ENCODE measurements at places on chromosomes 1 and 21.

GRCh38 chr1:51019811-51020210 lies 49.8 kb downstream of the CDKN2C start:
- no peak for DNase-seq

DNA sequence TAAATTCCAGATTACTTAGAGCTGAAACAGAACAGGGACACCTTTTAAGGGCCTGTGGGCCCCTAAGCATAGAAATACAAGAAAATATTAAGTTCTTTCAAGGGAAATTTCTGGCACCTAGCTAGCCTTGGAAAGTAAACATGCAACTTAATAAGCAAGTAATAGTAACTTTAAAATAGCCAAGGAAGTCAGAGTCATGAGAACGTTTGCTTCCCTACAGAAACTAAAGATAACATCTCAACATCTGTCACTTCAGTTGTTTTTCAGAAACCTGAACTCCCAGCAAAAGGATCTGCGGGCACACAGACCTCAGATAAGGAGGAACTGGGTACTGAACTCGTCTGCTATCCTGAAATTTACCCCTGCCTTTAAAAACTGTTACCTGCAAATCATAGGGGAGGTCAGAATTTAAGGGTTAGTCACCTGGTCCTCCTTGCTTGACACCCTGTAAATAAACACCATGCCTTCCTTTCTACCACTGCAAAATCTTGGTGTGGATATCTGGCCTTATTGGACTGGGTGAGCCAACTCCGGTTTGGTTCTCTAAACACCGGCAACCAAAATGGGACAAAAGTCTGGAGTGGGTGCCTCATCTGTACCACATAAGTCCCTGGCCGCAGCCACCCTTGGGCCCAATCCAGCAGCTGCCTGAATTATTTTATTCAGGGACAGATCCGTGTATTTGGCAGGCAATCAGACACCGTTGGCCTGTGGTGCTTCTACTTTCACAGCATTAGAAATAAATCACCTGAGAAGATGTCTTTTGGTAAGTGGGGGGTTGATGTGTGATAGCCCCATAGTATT lies 27.9 kb downstream of the NRDC start:
- DNase-seq, result no peak

GRCh38 chr1:47724432-47724999 lies 272.7 kb downstream of the TRABD2B start:
- DNase-seq, result no peak

DNA sequence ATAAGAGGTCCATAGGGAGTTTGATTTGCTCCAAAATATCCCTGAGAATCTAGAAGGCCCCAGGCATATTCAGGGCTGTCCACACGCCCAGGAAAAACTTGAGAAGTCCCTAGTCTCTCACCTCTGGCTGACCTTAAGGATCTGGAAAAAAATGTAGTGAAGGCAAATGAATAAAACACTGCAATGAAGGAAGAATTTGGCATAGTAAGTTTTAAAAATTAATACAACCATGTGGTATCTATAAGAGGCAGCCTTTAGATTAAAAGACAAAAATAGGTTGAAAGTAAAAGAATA lies 91.3 kb downstream of the COLGALT2 start:
- no peak for DNase-seq

DNA sequence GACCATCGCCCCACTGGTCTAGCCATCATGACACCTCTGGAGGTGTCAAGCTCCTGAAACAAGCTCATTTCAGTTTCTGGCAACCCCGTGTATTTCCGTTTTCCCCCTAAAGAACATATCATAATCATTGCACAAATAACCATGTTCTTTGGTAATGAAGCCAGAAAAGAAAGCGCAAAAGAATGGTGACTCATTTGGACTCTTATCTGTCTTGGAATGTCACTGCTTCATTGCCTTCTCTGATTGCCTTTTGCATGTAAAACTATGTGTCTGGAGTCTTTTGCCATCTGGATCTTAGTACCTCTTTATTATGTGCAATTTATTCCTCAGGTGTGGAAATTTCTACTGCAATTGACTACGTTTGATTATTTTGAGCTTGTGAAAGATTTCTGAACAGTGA lies 110.5 kb downstream of the COLGALT2 start:
- no peak for DNase-seq

DNA sequence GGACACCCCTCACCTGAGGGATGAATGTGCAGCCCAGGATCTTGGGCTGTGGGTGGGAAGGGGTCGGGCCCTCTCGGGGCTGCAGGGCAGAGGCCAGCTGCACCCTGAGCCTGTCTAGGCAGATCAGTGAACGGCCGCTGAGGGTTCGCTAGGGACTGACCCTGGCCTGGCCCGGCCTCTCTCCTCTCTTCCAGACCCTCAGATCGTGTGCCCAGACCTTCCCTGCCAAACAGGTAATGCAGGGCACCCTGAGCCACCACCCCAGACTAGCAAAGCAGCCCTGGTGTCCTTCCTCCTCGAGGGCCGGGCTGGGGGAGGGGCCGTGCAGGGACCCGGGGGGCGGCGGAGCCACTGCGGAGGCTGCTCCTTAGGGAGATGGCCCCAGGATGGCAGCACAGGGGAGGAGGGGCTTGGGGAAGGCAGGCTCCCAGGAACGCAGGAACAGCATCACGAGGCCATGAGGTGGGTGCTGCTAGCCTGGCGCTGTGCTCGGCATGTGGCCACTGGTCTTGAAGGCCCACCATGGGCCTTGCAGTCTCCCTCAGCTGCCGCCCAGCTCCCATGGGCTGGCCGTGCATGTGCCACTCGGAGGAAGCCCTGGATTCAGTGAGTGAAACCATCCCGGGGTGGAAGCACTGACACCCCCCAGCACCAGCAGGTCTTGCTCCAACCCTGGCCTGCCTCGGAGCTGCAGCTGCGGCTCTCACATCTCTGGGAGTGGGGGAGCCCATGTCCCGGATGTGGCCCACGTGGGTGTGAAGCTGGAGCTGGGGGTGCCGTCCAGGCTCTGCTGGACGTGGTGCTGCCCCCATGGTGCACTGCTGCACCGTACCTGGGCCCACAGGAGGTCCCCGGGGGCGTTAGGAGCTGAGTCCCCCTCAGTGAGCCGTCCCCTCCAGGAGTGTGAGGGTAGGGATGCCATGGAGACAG lies 28.7 kb downstream of the COL6A2 start:
- DNase-seq, result no peak

DNA sequence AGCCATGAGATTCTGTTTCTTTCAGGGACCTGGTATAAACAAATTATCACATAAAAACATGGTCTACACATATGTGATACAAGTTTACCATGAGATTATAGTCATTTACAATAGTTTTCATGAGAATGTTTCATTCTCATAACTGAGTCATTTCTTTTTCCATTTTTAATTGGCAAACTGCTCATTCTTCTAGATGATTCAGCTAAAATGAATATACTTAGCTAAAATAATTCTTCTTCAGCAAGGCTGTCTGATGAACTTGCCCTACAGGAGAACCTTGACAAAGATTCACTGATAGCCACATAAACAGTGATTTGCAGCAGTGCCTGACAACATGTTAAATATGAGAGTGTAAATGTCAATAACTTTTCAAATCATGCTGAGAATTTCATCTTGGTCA lies 253.2 kb downstream of the FMN2 start:
- DNase-seq, result no peak

DNA sequence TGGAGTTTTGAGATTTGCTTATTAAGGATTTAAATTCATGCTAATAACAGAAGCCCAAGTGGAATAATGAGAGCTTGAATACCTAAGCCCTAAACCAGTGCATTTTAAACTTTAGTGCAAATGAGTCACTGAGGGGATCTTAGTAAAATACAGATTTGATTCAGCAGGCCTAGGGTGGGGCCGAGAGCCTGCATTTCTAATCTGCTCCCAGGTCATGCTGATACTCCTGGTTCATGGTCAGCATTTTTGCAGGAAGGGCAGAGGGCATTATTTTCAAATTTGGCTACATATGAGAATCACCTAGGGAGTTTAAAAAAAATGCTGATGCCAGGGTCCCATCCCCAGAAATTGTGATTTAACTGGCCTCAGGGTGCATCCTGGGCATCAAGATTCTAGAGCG lies 39.3 kb downstream of the DNTTIP2 start:
- DNase-seq, result no peak

GRCh38 chr1:232579466-232579865 lies 50.5 kb downstream of the SIPA1L2 start:
- DNase-seq, result no peak

- DNase-seq, result no peak
These were observed 5.8 kb downstream of the LAMC2 start for GRCh38 chr1:183191833-183192232.

DNA sequence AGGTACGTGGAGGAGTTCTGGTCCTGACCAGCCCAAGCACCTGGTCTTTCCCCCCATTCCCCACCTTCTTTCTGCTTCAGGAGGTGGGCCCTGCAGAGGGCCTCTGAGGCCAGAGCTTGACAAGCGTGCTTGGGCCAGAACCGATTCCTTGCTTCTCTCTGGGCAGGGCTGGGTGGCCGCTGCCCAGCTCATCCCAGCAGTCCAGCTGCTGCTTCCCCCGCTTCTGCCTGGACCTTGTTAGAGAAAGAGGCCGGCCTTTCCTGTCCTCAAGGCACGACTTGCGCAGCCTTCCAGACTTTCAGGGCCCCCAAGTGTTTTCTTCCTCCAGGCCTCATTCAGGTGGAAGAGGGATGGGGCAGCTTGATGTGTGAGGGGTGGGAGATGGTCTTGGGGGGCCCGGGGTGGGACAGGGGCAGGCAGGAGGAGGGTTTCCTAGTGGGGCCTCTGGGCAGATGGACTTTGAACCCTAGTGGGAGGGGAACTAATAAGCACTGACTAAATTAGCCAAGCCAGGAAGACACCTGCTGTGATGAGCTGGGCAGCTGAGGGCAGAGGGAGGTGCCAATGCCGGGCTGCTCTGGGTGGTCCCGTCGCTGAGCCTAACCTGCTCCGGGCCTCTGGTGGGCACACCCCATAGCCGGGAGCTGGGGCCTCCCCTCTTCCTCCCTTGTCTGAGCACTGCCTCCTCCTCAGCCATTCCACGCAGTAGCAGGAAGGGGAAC lies 36.5 kb downstream of the ARHGEF10L start:
- no peak for DNase-seq

DNA sequence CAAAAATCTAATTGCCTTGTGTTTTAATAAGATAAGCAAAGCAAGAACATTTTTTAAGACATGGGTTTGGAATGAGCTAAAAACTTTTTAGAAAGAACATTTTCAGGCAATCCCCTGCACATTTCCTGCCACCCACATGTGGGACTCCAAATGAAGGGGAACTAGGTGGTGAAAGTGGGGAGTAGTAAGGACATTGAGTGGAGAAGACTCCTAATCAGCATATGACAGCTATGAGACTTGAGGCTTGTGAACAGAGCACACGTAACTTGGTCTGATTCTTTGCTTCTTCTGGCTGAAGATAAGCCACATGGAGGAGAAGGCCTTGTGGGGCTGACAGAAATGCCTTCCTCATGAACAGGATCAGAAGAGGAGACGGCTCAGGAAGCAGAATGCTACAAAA lies 50.3 kb downstream of the FCER1A start:
- DNase-seq, result no peak

DNA sequence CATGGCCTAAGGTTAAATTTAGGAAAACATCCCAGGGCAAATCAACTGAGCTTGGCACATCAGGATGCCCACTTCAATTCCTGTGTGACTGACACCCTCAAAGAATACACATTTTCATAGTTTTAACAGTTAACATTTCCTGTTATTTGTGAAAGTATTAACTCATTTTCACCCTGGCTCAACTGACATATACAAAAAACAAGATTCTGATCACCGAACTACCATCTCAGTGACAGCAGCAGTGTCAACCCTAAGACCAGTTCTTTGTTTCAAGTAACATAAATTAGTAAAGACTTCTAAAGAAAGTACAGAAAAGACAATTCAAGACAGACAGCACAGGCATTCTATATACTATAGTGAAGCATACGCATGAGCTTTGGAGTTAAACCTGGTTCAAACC lies 69.0 kb upstream of the SDC3 start:
- DNase-seq, result no peak

DNA sequence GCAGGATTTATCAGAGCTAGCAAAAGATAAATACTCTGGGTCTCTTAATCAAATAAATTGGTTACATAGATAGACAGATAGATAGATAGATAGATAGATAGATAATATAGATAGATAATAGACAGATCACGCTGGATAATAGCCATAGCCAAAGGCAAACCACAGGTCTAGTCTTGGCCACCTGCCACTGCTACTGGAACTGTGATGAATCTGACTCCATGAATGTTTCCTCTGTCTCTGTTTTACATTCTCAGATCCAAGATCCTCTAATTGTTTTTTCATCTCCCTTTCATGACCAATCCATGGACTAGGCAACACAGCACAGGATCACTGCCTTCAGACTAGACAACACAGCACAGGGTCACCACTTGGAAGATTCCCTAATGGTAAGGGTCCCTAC lies 444.7 kb upstream of the NFIA start:
- no peak for DNase-seq

DNA sequence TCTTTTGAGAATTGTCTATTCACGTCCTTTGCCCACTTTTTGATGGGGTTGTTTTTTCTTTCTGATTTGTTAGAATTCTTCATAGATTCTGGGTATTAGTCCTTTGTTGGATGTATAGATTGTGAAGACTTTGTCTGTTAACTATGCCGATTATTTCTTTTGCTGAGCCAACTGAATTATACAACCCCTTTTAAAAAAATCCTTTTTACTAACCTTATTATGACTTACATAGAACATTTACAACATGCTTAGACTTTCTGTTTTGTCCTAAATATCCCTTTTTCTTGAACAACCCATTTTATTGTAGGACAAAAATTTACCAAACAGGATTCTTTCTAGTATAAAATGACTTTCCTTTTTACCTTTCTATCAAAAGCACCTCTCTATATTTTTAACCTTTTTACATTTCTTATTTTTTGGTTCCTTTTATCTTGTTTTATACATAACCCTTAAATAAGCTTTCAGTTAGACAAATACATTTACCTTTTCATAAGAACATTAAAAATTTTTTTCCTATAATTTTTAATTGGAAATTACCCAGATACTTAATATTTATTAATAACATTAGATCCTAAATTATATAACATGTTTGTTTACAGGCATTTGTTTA lies 70.4 kb upstream of the TTLL7 start:
- DNase-seq, result no peak

DNA sequence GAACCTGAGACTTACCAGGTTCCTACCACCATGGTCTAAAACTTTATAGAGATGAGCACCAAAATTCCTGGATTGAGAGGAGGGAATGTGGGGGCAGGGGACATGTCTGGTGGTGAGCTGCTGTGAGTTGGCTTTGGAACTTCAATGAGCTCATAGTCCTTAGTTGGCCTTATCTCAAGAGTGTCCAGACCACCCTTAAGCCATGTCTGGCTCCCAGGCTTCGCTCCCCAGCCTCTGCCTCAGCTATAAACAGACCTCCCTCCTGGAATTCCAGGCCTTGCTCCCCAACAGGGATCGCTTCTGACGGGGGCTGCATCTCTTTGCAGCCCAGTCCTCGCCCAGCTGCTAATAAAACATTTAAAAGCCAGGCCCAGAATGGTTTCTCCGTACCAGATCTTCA lies 19.5 kb downstream of the ATF3 start:
- DNase-seq, result no peak

GRCh38 chr1:21926814-21927532 lies 10.1 kb downstream of the HSPG2 start:
- DNase-seq, result no peak

DNA sequence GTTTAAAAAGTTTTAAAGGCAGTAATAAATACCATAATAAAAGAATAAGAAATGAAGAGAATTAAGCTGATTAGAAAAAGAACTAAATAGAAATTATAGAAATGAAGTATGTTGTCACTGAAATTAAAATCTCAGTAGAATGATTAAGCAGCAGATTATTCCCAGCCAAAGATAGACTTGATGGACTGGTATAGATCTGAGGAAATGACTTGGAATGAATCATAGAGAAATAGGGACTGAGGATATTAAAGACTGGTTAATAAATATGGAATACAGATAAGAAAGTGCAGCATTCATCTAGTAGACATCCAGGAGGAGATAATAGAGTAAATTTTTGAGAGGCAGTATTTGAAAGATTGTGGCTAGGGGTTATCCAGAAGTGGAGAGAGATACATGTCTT lies 28.7 kb downstream of the MARK1 start:
- DNase-seq, result no peak
